ENCODE measurements at places on chromosomes 12 and 14.

DNA sequence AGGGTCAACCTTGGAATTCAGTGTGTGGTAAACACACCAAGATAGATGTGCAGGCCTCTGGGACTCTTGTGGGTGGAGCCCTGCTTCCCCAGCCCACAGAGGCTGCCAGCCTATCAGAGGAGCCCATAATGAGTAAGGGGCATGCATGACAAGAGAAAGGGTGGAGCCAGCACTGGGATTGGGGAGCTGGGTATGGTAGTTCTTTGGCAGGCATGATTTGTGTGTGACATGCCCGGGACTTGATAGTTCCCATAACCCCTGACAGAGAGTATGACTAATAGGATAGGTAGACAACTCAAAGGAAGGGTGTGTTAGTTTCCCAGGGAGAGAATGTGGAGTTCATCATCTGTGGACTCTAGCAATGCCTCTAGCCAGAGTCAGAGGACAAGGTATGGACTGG is 143.0 kb downstream of the EMP1 start:
- DNase-seq = no peak

GRCh38 chr14:37480446-37481290 is 114.4 kb downstream of the FOXA1 start:
- DNase-seq = no peak

DNA sequence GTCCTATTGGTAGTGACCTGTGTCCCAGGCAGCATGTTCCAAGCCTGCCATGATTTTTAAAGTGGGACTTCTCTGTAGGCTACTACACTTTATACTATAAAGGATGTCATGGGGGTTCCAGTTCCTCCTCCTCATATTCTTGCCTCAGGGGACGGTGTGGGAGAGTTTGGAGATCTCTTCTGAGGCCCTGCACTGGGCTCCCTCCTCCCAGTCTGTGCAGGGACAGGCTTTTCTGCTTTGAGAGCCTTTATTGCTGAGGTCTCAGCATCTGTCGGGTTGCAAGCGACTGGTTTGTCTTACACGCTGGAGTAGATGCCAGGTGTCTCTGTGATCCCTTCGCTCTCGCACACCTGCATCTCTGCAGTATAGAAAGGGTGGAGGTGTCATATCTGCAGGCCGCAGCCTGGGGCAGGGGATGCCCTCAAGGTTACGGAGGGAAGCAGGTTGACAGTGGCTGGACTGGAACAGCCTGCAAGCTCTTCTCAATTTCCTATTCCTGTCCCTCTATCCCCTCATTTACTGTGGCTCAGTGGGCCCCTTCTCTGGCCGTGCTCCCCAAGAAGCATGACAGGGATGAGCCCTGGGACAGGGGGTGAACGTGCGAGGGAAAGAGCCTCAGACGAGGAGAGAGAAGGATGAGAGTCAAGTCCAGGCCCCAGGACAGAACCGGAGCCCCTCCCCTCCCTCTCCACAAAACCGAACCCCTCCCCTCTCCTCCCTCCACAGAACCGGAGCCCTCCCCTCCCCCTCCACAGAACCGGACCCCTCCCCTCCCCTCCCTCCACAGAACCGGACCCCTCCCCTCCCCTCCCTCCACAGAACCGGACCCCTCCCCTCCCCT is 51.3 kb downstream of the SLC6A12 start:
- DNase-seq = no peak

DNA sequence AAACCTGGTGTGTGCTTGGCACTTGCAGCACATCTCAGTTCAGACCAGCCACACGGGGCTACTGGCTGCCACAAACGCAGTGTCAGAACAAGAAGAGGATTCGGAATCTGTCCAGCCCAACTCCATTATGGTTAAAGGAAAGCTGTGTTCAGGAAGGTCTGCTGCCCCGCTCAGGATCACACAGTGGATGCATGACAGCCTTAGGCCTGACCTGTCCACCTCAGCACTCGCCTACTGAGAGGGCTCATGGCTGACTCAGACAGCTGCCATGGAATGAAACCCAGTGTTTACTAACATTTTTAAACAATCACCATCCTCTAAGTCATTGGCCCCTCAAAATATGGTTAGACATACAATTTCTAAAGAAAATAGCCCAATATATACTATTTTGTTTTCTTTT is 5.6 kb upstream of the NIN start:
- no peak for DNase-seq

DNA sequence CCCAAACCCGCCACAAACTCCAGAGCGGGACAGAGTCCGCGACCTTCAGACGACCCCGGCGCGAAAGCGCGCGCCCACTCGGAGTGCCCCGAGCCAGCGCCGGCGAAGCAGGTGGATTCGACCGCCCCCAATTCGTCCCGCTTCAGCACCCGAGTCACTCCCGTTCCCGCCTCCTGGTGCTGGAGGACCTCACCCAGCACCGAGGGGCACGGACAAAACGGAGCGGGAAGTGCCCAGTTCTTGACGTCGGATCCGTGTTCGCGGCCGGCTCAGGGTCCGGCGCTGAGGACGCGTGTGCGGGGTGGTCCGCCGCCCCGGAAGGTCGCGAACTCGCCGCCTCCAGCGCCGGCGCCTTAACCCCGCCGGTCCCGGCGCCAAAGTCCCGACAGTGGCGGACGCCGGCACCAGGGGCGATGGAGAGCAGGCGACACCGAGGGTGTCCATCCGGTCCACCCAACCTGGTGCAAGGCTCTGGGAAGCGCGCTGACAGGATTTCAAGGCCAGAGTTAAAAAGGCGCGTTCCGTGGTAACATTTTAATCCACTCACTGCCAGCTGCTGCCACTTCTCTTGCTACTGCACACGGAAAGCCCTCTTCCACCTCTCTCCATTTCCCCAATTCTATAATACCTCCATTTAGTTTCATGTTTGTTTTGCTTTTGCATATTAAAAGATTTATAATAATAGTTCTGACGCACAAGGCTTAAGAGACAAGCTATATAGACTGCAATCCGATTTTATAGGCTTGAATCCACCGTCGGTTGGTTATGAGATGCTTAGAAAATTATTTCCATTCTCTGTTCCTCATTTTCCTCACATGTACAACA is 240.0 kb upstream of the CPNE8 start:
- no peak for DNase-seq

- DNase-seq = no peak
Measured at GRCh38 chr12:25959071-25959961, 834 bp downstream of the RASSF8 start.

DNA sequence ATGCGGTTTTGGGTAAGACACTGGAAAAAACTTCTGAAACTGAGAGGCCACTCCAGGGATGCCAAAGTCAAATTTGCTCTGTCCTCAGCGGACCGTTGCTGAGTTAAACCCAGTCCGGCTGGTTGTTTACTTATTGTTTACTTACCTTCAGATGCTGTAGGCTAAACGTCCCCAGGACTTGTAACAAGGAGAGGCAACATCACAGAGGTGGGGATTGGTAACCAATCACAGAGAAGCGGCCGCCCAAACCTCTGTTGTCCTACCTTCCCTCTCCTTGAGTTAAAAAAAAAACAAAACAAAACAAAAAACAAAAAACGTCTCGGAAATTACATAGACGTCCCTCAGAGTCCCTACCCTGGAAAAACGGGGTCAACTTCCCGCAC is 380 bp downstream of the ANO2 start:
- no peak for DNase-seq

DNA sequence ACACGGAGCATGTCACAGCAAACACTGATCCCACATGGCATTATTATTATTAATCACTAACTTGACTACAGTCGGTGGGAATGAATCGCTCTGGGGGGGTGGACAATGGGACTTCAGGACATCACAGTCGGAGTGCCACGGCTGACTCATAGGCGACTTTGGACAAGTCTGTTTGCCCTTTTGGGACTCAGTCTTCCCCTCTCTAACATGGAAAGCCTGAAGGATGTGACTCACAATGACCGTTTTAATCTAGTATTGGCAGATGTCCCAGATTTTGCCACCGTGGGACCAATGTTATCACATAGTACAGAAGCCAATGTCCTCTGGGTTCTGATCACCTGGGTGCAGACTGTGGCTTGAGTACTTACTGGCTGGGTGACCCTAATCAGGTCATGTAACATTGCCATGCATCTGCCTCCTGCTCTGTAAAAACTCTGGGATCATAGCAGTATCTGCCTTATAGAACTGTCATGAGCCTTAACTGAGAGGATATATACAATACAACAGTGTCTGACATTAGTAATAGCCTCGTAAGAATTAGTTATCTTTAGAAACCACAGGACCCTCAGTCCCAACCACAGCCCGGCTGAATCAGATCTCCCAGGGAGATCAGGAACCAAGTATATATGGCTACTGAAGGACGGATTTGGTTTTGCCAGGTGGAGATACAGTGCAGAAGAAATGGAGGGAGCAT is 362.6 kb downstream of the BCL11B start:
- DNase-seq = no peak

DNA sequence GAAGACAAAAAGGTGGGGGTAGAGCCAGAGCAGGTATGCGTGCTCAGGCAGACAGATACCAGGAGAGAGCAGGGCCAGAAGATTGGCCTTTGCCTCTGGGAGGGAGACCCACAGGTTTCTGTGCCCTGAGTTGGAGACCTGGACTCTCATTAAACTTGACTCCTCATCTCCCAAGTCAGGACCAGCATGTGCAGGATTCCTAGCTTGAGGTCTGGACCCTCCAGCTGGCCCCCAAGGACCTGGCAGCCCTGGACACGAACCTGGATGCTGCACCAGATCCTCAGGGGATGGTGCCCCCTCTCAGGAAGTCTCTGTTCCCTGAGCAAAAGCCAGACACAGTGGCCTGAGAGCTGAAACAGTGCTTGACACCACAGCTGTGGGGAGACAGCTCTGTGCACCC is 10.5 kb upstream of the KRT73 start:
- DNase-seq = no peak

GRCh38 chr14:23580152-23580926 is 1.7 kb upstream of the JPH4 start:
- DNase-seq = no peak

DNA sequence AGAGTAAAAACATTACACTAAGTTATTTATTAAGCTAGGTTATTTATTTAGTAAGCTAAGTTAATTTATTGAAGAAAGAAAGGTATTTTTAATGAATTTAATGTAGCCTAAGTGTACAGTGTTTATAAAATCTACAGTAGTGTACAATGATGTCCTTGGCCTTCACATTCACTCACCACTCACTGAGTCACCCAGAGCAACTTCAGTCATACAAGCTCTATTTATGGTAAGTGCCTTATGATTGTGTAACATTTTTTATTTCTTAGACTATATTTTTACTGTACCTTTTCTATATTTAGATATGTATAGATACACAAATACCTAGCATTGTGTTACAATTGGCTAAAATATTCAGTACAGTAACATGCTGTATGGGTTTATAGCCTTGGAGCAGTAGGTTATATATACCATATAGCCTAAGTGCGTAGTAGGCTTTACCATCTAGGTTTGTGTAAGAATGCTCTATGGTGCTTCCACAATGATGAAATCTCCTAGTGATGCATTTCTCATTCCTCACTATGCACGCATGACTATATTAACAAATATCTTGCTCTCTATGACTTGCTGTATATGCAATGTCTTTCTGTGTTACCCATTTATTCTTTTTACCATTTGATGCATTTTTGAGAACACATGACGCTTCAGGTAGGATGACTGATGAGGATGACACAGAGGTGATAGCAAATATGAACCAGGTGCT is 309.6 kb upstream of the ATXN7L3B start:
- no peak for DNase-seq

- DNase-seq = no peak
Measured at GRCh38 chr12:106309671-106310505, 7.4 kb downstream of the TCP11L2 start.

Measured in smooth muscle cell of the brain vasculature (primary cell).